ENCODE measurements at places on chromosomes 4 and X. TPM values are rescaled to one million over a fixed set of nuclear protein-coding genes. Genes with fewer than 3 reads are reported as not detected.

SLC6A8 gene
- total RNA-seq: 9.5 TPM

NXF2B gene
- not detected for total RNA-seq

KLHL4 gene
- 1.6 TPM for total RNA-seq

UGT2A3 gene
- total RNA-seq: not detected

STK26 gene
- 0.75 TPM for total RNA-seq

Measured in aortic smooth muscle cell (primary cell).